ENCODE measurements at places on chromosomes 13 and 19. TPM values are rescaled to one million over a fixed set of nuclear protein-coding genes. Genes with fewer than 3 reads are reported as not detected.

Gene ZNF534
- not detected for total RNA-seq

Gene MEDAG
- total RNA-seq, result 2.0 TPM

- H3K27me3 ChIP-seq, result no peaks in the 10 kb centered on the region
- H3K36me3 ChIP-seq, result peaks cover 2% of the 10 kb centered on the region
Observed at GRCh38 chr13:21949818-21950429, 279.1 kb downstream of the FGF9 start.

DNA sequence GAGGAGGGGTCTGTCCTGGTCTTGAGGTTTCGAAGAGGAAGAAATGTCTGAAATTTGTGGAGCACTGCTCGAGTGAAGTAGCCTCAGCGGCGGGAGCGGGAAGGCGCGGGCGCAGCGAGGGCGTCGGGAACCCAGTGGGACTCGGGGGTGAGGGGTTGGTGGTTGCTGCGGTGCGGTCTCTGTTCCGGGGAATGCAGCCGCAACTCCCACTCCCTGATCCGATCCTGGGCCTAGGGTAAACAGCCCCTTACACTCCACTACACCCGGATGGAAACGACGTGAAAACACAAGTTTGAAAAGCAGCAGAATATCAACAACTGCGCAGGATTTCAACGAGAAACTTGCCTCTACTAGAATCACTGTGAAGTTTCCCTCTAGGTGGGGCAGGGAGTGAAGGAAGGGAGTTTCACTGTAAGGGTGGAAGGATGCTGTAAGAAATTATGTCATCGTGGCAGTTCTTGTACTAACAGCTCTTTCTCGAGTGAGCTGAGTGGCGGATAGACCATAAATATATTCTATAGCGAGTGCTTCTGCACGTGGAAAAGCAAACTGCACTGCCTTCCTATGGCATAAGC is 2.0 kb upstream of the KLF12 start:
- DNase-seq, result no peak
- no peak overlapping the region for H3K27ac ChIP-seq
- peaks cover 11% of the 10 kb centered on the region for H3K4me1 ChIP-seq
- H3K4me3 ChIP-seq, result no peak overlapping the region
- H3K36me3 ChIP-seq, result no peaks in the 10 kb centered on the region

DNA sequence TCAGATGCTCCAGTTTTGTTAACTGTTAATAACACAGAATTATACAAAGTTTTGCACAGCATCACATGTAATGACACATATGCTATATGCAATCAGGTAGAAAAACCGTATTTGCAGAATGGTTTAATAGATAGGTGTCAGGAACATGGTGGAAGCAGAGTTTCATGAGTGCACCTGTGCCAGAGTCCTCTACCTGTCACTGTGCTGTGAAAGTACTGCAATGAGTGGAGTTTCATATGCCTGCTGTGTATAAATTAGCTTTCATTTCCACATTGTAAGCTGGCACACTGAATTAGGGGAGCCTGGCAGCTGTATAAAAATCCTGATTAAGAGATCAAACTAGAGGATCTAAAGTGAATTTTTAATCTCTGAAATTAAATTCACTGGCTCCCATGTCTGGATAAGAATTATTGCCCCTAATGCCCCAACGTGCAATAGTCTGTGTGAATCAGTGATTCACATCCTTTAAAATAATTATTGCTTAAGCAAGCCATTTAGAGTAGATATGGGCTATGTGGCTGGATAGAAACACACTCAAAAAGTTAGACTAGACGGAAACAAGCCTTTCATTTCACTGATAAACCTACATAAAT is 8.5 kb upstream of the EEF1AKMT1 start:
- no peak overlapping the region for H3K27ac ChIP-seq
- no peak overlapping the region for H3K4me3 ChIP-seq
- H3K27me3 ChIP-seq, result no peaks in the 10 kb centered on the region
- H3K36me3 ChIP-seq, result peaks cover 29% of the 10 kb centered on the region
- H3K4me1 ChIP-seq, result no peaks in the 10 kb centered on the region
- no peak for DNase-seq

- no peak overlapping the region for H3K4me3 ChIP-seq
- H3K27me3 ChIP-seq, result no peaks in the 10 kb centered on the region
- H3K27ac ChIP-seq, result no peak overlapping the region
- H3K36me3 ChIP-seq, result peaks cover 31% of the 10 kb centered on the region
- no peak for DNase-seq
Observed at GRCh38 chr19:16226878-16227836, 29.4 kb downstream of the AP1M1 start.

- H3K27me3 ChIP-seq, result peaks cover 37% of the 10 kb centered on the region
- H3K4me1 ChIP-seq, result peaks cover 8% of the 10 kb centered on the region
- no peak overlapping the region for H3K4me3 ChIP-seq
- H3K27ac ChIP-seq, result no peak overlapping the region
Observed at GRCh38 chr19:5479958-5480357, 24.7 kb downstream of the ZNRF4 start.

DNA sequence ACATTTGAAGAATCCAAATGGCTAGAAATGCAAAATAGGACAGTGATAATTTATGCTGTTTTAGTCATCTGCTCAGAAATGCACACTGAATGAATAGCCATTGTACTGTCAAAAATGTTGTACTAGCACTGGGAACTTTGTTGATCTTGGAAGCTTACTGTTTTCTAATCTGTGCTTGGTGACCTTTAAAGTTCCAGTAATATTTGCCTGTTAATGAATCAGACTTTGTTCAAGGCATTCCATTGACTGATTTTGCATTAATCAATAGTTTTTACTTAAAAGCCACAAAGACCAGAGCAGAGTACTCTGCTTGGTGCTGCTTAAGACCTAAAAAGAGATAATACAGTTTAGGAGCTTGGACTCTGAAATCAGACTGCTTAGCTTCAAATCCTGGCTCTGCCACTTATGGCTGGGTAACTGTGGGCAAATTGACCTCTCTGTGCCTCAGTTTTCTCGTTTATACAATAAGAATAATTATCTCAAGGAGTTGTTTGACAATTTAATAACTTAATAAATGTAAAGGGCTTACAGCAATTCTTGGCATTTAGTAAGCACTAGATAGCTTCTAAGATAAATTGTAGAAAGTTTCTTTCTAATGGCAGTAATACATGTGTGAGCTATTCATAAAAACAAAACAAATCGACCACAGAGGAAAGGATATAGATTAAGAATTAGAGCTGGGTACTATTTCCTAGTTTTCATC is 4.6 kb upstream of the SLAIN1 start:
- peaks cover 2% of the 10 kb centered on the region for H3K4me1 ChIP-seq
- no peaks in the 10 kb centered on the region for H3K36me3 ChIP-seq
- H3K4me3 ChIP-seq, result no peak overlapping the region
- H3K27me3 ChIP-seq, result peaks cover 45% of the 10 kb centered on the region

Gene ZNF497
- 2.7 TPM for total RNA-seq

All from osteocyte (in vitro differentiated cells).